RPMI7951 (cell line): ENCODE measurements at places on chromosomes 12 and 14.

DNA sequence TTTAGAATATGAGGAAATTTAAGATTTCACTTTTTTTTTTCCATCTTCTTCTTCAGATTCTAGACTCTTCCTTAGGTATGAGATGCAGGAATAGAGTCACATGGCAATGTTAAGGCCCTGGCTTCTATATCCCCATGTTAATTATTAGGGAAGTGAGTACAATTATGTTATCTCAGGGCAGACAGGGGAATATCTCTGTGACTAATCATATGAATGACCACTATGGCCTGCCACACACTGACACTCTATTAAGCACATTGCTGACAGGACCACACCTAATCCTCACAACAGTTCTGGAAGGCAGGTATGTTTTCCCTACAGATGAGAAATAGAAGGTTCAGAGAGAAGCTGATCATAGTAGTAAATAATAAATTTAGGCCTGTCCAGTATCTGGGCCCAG, 69.4 kb upstream of the PTPRQ start:
- no peak for DNase-seq

GRCh38 chr12:123398177-123398549, 14.2 kb downstream of the KMT5A start:
- no peak for DNase-seq

DNA sequence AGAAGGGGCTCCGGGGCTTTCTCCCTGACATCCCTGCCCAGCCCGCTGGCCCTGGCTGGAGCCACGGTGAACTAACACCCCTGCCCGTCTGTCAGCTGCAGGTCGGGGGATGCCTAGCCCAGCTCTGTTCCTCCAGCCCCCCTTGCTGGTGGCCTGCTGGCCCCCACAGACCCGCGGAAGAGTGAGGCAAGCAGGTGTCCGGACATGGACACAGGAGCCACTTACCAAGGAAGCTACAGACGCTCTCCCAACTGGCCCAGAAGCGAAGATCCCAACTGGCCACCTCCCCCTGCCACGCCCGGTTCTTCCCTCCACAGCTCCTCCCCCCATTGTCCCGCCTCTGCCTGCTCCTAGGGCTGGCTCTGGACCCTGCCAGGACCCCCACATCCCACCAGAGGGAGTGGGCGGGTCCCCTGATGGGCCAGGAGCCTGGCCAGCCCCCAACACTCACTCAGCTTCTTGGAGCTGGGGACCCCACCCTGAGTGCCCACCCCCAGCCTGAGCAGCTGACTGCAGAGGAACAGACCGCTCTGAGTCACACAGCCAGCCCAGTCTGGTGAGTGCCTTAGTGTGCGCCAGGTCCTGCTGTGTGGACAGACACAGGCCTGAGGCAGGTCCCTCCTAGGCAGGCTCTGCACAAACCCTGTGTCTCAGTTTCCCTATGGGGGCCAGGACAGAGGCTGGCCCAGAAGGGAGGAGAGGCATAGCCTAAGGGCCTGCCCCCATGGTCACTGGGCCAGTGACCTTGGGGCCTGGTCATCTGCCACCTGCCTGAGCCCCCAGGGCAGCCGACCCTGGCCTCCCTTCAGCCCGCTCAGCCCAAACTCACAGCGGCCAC, 7.7 kb downstream of the AHNAK2 start:
- peak; percentile 74 for DNase-seq

- peak; percentile 93 for DNase-seq
These were observed 165.1 kb downstream of the MON2 start for GRCh38 chr12:62631471-62632410.

DNA sequence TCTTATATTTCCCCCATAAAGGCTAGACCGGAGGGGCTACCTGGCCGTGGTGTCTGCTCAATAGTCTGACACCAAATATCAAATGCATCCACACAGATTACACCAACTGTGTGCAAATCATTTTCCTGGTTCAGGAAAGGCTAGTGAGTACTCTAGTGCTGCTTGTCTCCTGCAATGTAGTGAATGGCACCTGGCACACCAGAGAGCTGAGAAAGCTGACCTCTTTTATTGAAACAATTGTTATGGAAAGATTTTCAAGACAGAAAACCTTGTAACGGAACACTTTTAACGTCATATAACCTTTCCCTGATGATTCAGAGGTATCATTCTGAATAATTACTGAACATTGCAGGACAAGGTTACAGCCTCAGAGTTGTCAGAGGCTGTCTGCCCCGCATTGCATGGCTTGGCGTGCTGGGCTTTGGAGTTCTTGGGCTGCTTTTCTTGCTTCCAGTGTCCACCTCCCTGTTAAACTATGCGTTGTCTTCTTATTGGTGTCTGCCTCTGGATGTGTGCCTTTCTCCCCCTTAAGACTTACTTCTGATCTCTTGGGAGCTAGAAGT, 40.7 kb upstream of the HDAC7 start:
- no peak for DNase-seq
